IPS DF 19.7 (cell line): ENCODE measurements at places on chromosomes 1 and 21.

GRCh38 chr1:33143698-33144097, 38.1 kb downstream of the TRIM62 start:
- no peak for DNase-seq

GRCh38 chr1:42888013-42888633, 41.7 kb downstream of the ZNF691 start:
- no peak for DNase-seq

GRCh38 chr1:245803666-245804037, 648.9 kb downstream of the KIF26B start:
- no peak for DNase-seq

GRCh38 chr1:67892476-67893125, 59.3 kb upstream of the GNG12 start:
- DNase-seq = peak; percentile 23

GRCh38 chr1:84299536-84300170, 1.9 kb upstream of the SAMD13 start:
- DNase-seq = no peak

- no peak for DNase-seq
These were observed 1.3 kb downstream of the TAF5L start for GRCh38 chr1:229624521-229625070.

- DNase-seq = no peak
These were observed 154.8 kb upstream of the COL6A1 start for GRCh38 chr21:45826676-45827301.

GRCh38 chr1:32045772-32046171, 27.0 kb upstream of the TMEM39B start:
- DNase-seq = no peak

- no peak for DNase-seq
These were observed 57.9 kb downstream of the MIER1 start for GRCh38 chr1:66982561-66983260.

GRCh38 chr21:15159382-15160020, 94.7 kb upstream of the NRIP1 start:
- no peak for DNase-seq

- DNase-seq = no peak
These were observed 70.0 kb downstream of the BCAR3 start for GRCh38 chr1:93611668-93612067.

- DNase-seq = no peak
These were observed 22.4 kb upstream of the TRNAU1AP start for GRCh38 chr1:28530456-28530855.

DNA sequence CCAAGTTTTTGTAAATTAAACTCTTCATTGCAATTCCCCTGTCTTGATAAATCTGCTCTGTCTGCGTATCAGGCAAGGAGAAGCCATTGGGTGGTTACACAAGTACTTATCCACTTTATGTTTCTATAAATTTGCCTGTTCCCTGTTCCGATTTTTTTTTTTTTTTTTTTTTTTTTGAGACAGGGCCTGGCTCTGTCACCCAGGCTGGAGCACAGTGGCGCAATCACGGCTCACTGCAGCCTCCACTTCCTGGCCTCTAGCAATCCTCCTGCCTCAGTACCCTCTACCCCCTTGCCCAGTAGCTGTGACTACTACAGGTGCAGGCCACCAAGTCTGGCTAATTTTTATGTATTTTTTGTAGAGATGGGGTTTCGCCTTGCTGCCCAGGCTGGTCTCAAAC, 11.1 kb upstream of the CSRP1 start:
- no peak for DNase-seq

GRCh38 chr1:20276485-20277159, 14.1 kb upstream of the VWA5B1 start:
- DNase-seq = no peak

- DNase-seq = no peak
These were observed 329.3 kb downstream of the DSCAM start for GRCh38 chr21:40517646-40518045.

DNA sequence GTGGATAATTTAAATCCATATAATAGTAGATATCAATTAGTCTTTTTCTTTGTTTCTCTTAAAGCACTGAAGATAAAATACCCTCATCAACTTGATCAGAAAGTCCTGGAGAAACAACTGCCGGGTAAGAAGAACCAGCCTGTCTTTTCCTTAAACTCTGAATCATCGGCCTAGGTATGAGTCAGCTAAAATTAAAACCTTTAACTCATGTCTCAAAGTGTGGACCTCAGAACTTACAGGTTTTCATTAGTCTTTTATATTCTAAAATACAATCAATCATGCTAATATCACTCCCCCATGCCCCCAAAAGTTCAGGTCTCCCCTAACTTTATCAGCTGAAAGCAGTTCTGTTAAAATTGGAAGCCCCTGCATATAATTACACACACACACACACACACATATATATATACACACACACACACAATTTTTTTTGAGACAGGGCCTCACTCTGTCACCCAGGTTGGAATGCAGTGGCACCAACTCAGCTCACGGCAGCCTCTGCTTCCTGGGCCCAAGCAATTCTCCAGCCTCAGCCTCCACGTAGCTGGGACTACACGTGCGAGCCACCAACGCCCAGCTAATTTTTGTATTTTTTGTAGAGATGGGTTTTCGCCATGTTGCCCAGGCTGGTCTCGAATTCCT, 61.3 kb downstream of the B3GALNT2 start:
- DNase-seq = no peak

DNA sequence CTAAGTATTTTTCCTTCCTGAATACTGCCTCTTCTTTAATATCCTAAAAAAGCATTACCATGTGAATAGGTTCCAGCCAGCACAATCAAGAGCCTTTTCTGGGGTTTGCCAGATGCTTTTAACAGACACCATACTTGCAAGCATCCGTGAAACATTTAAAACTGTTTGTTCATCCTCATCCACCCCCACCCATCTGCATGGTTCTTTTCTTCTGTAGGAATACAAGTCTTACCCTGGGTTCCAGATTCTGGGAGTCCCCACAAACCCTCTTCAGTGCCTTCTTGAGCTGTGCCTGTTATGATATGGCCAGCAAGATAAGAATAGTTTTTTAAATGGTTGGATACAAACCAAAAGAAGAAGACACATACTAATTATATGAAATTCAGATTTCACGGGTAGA, 354.9 kb upstream of the PLXNA2 start:
- no peak for DNase-seq

GRCh38 chr1:63888984-63889383, 115.2 kb downstream of the ROR1 start:
- no peak for DNase-seq

DNA sequence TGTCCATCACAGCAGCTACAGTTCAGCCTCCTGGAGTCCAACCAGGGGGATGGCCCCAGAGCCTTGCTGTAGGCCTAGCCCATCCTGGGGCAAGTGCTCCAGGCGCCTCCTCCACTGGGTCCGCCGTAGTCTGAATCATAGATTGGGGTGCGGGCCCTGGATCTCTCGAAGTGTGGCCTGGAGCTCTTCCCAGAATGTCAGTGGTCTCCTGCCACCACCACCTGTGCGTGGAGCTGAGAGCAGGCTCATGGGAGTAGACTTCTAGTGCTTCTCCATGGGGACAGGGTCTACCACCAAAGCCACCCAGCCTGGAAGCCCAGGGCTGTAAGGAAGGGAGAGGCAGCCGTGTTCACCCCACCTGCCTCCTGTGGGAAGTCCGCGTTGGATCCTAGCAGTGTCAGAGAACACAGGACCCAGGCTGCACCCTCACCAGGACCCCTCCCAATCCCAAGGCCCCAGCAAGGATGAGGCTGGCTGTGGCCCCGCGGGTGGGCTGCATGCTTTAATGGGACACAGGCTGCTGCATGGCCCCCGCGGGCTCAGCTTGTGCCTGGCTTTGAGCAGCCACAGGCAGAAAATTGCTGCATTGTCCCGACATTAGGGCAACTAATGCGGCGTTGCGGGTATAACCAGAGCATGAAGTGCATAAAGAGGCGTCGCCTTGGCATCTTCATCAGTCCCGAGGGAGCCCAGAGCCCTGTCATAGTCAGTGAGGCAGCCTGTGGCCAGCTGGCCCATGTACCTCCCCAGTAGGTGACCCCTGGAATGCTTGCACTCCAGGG, 735 bp upstream of the HES3 start:
- DNase-seq = no peak

DNA sequence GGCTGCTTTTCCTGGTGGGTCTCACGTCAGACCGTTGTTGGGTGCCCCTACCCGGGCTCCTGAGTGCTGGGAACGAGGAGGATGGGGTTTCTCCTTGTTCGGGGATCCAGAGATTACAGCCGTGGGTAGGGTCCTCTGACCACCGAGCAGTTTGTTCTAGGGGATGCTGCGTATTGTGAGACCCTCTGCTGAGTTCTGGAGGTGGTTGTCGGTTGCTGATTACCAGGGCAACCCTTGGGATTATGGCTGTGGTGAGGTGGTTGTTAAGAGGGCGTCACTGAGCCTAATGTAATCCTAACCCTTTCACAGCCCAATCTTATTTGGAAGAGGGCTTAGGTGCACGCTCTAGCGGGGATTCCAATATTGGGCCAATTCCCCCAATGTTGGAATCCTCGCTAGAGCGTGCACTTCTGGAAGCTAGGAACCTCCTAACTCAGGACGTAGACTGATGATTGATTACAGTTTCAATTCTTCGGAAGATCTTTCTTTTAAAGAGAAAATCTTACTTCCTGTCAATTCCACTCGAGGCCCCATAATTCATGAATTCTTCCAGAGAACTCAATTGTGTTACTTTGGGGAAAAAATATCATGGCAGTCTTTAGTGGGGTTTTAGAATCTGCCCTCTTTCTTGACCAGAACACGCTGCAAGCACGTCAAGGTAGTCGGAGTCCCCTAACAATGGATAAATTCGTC, 483 bp downstream of the TCEANC2 start:
- DNase-seq = no peak

GRCh38 chr1:56939209-56939608, 26.6 kb downstream of the C8B start:
- DNase-seq = no peak

DNA sequence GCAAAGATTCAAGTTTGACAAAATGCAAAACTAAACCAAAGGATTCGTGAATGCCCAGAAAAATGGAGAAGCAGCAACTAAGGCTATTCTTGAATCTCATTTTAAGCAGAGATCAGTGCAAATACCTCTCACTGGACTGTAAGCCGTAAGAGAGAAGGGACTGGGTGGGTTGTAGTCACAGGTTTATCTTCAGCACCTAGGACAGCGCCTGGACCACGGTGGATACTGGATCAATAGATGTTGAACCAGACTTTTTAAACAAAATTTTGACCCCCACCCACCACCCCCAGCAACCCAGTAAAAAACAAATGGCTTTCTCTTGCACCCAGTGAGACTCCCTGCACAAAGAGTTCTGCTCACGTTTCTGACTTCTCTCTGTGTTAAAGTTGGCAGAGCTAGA, 347.1 kb downstream of the AJAP1 start:
- no peak for DNase-seq

- no peak for DNase-seq
These were observed 113.4 kb downstream of the NGF start for GRCh38 chr1:115224636-115225035.

- DNase-seq = no peak
These were observed 12.3 kb downstream of the BTG2 start for GRCh38 chr1:203317429-203318228.

DNA sequence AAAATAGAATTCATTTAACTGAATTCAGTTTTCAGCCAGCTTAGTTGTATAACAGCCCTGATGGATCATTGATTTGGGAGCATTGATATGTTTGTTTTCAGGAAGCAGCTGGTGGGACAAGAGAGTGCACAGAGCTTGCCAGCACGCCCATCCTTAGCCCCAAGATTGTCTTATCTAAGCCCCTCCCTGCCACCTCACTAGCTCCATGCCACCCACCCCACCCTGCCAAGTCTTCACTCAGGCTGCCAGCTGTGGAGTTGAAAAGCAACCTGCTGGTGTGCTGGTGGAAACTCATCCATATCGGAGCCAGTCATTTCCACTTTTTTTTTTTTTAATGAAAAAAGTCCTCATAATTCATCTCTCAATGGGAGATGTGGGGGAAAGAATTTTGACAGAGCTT, 11.8 kb downstream of the KIRREL1 start:
- no peak for DNase-seq

DNA sequence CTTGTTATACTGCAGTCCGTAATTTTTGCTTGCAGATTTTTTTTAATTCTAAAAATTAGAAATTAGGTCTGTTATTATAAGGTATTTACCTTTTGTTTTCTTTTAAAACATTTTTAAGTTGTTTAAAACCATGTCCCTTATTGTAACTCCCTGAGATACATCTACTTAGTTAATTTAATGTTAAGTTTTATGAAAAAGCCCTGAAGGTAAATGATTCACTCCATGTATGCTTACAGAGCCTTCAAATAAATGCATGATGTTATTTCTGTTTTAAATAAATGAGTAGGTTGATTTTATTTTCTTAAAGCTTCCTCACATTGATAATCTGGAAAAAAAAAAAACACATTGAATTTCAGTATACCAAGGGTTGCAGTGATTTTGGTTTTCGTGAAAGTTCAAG, 7.5 kb downstream of the SRSF11 start:
- no peak for DNase-seq

DNA sequence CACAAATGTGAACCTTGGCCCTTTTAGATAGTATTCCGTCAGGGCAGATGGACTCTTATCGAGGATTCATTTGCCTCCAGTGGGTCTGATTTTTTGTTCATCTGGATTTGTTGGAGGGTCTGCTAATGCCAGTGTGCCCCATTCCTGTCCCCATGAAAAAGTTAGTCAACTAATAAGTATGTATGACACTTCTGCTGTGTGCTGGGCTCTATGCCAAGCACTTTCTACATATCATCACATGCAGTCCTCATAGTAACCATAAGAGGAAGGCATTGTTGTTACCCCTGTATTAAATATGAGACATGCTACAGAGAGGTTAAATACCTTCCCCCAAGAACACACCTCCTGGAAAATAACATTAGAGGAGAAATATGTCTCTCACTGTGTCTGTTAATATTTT, 46.6 kb upstream of the MAB21L3 start:
- no peak for DNase-seq

DNA sequence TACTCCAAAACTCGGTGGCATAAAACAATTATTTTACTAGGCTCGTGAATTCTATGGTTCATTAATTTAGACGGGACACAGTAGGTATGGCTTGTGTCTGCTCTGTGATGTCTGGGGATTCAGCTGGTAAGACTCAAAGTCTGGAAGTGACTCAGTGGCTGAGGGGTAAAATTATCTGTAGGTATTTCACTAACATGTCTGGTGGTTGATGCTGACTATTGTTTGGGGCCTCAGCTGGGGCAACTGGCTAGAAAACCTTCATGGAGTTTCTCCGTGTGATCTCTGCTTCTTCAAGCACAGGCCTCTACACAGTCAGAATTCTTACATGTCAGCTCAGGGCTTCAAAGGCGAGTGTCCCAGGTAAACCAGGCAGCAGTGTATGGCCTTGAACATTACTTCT, 41.2 kb upstream of the KLF17 start:
- DNase-seq = no peak

DNA sequence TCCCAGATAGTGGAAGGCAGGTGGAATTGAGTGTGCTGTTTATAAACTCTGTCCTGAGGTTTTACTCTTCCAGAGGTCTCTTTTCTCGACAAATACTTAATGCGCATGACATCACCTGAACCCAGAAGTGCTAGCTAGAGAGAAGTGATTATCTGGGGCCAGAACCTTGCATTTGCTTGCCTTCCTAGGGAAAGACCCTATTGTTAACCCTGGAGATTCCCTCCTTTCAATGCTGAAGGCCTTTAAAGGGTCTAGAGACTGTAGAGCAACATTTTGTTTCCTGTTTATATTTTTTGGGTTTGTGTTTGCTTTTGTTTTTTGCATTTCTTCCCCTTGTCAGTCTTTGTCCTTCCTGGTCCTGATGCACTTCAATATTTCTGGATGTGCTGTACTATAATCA, 36.2 kb downstream of the ATP2B4 start:
- DNase-seq = no peak
